ENCODE measurements at places on chromosomes 2 and 18.

GRCh38 chr2:184945326-184945725 is 347.0 kb downstream of the ZNF804A start:
- DNase-seq: no peak

- no peak for DNase-seq
These were observed 344.9 kb downstream of the RBM43 start for GRCh38 chr2:150916467-150917396.

GRCh38 chr2:233754872-233755611 is 5.0 kb upstream of the UGT1A1 start:
- no peak for DNase-seq

GRCh38 chr2:97712693-97713295 is 582 bp upstream of the ZAP70 start:
- DNase-seq: no peak

DNA sequence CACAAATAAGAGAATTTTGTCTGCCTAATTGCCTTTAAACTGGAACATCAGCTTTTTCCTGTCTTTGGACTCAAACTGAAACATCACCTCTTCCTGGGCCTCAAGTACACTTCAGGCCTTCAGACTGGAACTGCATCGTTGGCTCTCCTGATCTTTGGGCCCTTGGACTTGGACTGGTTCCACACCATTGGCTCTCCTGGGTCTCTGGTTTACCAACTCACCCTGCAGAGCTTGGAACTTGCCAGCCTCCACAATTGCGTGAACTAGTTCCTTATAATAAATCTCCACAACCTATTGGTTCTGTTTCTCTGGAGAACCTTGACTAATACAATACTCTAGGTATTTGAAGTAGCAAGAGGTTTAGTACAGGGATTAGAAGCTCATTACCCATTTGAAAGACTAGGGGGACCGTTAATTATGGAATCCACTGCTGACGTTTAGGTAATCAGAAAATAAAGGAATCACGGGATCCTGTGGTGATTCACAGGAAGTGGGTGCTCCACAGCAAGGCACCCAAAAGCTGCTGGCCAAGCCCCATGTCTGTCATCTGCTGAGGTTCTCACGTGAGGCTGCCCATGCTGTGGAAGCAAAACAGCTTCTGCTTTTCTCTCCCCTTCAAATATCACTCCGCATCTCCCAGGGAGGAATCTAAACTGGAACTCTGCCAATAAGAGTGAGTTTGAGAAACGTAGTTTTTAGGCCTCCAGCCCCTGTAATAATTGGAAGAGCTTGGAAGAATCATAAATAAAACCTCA is 20.0 kb upstream of the SGPP2 start:
- DNase-seq: no peak

GRCh38 chr2:206940546-206940945 is 1.2 kb downstream of the CPO start:
- no peak for DNase-seq

- DNase-seq: no peak
These were observed 267.7 kb upstream of the SPRED2 start for GRCh38 chr2:65700004-65700651.

DNA sequence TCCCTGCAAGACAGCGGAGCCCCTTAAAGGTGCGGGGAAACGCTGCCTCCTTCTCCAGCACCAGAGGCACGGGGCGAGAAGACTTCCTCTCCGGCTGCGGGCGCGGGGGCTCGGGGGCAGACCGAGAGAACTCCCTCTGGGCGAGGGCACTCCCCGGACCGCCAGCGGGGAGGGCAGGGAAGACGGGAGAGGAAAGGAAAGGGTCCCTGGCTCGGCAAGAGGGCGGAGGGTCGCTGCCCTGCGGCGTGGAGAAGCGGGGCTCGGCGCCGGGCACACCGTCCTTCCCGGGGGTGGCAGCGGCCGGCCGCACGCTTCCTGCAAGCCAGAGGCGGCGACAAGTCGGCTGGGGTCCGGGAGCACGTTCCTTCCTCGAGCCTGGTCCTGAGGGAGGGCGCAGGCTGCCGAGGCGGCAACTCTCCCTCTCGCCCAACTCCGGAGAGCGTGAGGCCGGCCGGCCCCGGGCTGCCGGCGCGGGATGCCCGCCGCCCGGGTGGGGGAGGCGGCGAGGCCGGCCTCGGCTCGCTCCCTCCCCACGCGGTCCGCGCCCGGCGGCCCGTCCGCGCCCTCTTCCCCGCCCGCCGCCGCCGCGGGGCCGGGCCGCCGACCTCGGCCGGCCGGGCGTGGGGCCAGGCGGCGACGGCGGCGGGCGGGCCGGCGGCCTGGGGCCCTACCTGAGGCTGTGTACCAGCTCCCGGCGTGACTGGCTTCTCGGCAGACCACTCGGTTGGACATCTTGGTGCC is 1.1 kb downstream of the MEMO1 start:
- DNase-seq: peak; percentile 35

DNA sequence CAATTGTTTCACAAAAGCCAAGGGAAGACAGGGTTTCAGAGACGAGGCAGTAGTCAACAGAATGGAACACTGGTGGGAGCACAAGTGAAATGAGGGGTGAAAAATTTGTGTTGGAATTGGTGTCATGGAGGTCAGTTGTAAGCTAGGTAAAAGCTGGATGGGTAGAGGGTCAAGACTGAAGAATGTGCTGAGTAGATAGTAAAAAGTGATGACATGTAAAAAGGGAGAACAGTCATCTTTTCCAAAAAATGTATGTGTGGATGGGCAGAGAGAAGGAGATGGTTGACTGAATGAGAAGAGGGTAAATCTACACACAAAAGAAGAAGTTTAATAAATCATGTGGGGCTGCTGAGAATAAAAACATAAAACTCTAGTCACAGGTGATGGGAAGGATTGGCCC is 92.7 kb upstream of the COL3A1 start:
- no peak for DNase-seq

GRCh38 chr18:644395-645004 is 13.0 kb upstream of the TYMS start:
- no peak for DNase-seq

GRCh38 chr2:57936216-57936615 is 110.4 kb upstream of the VRK2 start:
- no peak for DNase-seq

DNA sequence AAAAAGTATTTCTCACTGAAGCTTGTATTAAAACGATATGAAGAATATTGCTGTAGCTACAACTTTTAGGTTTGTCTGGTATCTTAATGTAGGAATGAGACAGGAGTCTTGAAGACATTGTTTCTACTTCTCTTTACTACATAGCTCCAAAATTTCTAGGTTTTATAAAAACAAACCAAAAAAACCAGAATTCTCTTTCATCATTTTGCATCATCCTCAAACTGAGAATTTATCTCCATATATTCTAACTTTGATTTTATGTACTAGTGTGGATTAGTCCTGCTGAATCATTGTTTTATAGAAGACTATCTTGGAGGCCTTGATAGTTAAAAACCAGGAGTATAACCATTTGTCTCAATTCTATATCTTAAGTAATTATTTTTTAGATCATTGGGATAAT is 100.2 kb downstream of the ICA1L start:
- no peak for DNase-seq

- DNase-seq: no peak
These were observed 93.7 kb upstream of the RAB6C start for GRCh38 chr2:129885735-129886134.

DNA sequence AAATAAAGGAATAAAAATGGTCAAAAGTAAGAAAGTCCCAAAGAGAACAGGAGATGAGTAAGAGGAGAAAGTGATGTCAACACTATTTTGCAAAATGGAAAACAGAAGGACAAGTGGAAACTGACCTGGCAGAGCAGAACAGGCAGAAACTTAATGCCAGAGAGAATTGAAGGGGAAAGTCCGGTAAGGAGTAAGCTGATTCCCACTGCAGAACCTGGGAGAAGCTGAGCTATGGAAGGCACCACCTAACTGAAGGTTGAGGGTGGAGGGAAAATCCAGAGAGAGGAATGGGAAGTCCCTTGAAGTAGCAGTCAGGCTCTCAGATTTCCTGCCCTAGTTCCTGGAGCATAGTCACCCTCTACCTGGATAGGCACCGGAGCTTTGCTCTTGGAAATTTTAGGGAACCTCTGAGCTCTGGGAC is 59.8 kb downstream of the MOGAT1 start:
- no peak for DNase-seq

GRCh38 chr2:200658278-200658864 is 72.6 kb downstream of the AOX1 start:
- DNase-seq: no peak

GRCh38 chr2:117979911-117980701 is 33.8 kb downstream of the CCDC93 start:
- DNase-seq: no peak

GRCh38 chr2:200756618-200757321 is 54.9 kb upstream of the BZW1 start:
- no peak for DNase-seq

- DNase-seq: no peak
These were observed 1037.7 kb upstream of the SLC39A10 start for GRCh38 chr2:194619366-194619765.

- no peak for DNase-seq
These were observed 5.9 kb downstream of the TWSG1 start for GRCh38 chr18:9340472-9340871.
